Stimulated activated CD8-positive, alpha-beta memory T cell treated with anti-CD3 and anti-CD28 coated beads, Interleukin-2, amount 100 ng/mL, for 1 hour (primary cell): ENCODE measurements at places on chromosomes 1 and 21.

DNA sequence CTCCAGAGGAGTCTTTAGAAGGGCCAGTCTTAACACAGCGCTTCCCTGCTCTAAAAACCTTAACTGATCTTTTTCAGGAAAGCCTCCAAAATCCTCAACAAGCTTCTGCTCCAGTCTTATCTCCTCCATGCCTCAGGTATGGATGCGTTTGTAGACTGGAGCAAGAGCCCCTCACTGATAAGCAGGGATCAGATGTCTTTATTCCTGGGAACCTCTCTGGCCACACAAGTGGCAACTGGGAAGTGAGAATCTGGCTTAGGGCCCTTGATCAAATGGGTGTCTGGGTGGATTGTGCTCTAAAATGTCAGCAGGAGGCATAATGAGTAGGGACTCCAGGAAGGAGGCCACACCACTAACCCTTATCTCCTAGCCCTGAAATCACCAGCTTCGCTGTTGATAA, 1.4 kb downstream of the ZBTB8A start:
- no peak for DNase-seq

GRCh38 chr1:58753431-58753866, 30.4 kb downstream of the JUN start:
- no peak for DNase-seq

- peak; percentile 47 for DNase-seq
Observed at GRCh38 chr1:111603979-111604378, 15.6 kb upstream of the RAP1A start.

DNA sequence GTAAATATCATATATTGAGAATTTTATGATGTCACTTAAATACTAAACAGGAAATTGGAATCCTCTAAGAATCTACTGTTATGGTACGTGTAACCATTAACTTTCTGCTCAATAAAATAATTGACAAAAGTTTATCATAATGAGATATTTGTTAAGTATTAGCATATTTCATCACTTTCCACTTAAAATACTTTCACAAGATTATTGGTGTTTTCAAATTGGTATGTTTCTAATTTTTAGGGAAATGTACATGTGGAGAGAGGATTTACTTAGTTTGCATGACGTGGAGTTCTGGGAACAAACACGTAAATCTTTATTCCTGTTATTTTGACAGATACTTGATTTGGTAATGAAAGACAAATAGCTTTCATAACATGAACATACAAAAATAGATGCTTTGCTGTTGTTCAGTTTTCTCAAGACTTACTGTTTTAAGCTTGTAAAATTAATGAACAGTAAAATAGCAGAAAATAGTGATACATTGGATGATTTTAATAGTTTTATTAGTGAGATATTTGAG, 1.6 kb downstream of the SRSF11 start:
- DNase-seq: no peak

DNA sequence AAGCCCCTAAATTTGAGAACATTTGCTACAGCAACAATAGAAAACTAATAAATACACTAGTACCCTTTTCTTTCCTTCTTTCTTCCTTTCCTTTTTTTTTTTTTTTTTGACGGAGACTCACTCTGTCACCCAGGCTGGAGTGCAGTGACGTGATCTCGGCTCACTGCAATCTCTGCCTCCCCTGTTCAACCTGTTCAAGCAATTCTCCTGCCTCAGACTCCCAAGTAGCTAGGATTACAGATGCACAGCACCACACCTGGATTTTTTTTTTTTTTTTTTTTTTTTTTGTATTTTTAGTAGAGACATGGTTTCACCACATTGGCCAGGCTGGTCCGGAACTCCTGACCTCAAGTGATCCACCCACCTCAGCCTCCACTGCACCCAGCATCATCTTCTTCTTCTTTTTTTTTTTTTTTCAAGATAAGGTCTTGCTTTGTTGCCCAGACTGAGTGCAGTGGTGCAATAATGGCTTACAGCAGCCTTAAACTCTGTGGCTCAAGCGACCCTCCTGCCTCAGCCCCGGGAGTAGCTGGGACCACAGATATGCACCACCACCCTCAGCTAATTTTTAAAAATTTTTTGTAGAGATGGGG, 19.6 kb upstream of the CBR3 start:
- no peak for DNase-seq

- no peak for DNase-seq
Observed at GRCh38 chr1:223669003-223669795, 3.7 kb upstream of the CAPN8 start.

DNA sequence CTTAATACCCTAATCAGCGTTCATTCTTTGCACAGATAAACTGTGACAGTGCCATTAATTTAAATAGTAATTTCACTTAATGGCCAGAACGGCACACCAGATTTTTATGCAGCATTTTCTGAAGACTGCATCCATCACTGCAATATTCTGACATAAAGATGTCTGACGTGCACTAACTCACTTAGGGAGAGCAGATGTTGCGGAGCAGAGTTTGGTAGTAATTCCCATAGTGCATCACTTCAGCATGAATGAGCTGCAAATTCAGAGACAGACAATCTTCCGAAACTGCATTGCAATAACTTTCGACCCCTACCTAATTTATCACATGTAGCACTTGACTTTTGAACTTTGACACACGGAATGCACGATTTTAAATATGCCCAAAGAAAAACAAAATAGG, 225.3 kb downstream of the KCTD3 start:
- DNase-seq: no peak

DNA sequence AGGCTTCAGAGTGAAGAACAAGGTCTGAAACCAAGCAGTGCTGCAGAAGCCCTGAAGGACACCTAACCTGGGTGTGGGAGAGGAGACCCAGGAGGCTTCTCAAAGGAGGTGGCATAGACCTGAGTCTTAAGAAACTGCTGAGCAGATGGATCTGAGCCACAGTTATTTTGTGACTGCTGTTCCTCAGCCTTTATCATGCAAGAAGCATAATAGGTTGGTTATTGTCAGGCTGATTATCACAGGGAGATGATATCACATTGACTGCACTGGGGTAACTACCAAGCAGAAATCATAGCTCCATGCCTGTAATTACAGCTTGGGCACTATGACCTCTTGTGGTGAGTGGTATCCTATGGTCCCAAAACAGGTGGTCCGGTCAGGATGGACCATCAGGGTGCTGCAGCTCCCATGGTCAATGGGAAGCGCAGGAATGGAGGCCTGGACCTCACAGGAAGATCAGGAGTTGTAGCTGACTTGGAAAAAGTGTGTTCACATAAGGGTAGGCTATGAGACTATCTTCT, 11.5 kb upstream of the ATP2B4 start:
- no peak for DNase-seq

DNA sequence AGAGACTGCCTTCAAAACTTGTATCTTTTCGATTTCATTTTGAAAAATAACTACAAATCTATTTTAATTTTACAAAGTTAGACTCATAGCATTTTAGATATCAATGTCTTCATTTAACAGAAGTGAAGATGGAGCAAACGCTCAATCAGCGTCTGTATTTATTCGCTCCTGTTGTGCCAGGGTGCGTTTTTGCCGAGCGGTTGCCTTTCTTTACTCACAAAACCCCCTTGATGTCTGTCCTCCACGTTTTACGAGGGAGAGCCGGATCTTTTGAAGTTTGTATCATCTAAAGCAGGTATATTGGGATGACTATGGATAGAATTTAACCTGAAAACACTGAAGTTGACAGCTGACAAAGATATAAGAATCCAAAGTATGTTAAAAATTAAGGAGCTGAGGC, 44.6 kb downstream of the MRPL39 start:
- DNase-seq: no peak

- DNase-seq: no peak
Observed at GRCh38 chr1:214455971-214456867, 95.2 kb downstream of the PTPN14 start.

DNA sequence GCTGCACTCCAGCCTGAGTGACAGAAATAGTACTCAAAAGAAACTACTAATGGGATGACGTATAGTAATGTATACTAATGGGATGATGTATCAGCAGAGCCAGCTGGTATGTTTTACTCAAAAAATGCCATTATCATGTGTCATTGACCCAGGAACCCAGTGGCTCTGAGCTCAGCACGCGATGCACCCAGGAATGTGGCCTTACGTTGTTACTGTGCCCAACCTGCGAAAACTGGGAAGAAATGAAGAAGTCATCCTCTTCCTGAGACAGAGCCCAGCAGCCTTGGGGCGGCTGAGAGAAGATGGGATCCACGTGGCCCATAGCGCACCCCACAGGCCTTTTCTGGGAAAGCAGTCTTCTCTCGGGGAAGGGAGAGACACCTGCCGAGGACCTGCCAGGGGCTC, 8.8 kb downstream of the UBE2J2 start:
- DNase-seq: no peak

DNA sequence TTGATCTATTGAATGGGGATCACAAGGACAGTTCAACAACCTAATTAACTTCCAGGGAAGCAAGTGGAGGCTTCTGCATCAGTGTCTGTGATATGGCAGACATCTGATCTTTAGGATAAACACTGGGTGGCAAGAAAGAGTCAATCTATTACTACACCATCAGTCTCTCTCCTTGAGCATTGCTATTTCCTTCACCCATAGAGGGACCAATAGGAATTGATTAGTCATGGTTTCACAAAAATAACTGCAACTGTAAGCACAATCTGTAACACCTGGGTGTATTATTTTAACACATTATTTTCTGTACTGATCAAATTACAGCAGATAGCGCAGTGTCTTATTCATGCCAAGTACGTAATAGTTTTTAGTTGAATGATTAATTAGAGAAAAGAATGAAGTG, 50.3 kb downstream of the USP24 start:
- DNase-seq: no peak

- no peak for DNase-seq
Observed at GRCh38 chr21:29616209-29616751, 317.6 kb downstream of the BACH1 start.

DNA sequence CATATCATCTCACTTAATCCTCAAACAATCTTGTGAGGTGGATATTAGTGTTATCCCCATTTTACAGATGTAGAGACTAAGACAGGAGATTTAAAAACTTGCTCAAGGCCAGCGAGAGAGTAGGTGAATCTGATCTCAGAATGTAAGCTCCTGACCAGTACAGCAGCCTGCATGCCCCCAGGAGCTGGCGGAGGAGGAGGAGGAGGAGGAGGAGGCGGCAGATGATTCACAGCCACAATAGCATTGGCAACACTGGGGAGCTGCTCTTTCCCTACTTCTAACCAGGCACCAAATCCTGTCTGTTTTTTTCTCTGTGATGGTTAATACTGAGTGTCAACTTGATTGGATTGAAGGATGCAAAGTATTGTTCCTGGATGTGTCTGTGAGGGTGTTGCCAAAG, 243.2 kb downstream of the ATG4C start:
- DNase-seq: no peak

DNA sequence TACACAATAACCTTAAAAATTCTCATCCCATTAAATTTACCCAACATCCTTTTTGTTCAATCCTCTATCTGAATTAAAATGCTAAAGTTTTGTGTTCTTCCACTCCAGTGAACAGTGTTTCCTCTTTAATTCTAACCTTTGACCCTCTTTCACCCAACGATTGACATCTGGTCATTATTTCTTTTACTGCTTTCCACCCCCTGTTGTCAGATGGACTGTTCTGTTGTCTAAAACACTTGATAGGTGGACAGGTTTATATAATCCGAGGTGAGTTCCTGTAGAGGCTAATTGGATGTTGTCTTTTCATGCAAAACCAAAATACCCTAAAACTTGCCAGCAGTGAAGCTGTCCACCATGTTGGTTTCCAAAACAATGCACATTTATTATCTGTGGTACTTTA, 73.4 kb upstream of the SERTAD4 start:
- no peak for DNase-seq

GRCh38 chr1:99768104-99768503, 1.7 kb upstream of the FRRS1 start:
- no peak for DNase-seq

DNA sequence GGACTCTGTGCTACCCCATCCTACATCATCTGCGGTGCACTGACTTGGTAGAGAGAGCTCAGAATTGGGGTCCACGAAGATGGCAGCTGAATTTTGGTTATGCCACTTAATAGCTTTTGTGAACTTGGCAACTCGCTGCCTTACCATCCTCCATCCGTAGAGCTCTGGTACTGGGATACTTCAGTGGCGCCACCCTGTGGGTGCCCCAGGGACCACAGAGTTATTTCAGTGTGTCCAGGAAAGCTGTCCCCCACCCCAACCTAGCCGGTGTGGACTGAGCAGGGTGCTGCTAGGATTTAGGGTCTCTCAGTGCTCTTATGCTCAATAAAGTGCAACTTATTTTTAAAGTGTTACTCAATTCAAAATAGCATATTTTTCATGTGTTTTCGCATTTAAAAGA, 9.0 kb upstream of the USF1 start:
- no peak for DNase-seq

DNA sequence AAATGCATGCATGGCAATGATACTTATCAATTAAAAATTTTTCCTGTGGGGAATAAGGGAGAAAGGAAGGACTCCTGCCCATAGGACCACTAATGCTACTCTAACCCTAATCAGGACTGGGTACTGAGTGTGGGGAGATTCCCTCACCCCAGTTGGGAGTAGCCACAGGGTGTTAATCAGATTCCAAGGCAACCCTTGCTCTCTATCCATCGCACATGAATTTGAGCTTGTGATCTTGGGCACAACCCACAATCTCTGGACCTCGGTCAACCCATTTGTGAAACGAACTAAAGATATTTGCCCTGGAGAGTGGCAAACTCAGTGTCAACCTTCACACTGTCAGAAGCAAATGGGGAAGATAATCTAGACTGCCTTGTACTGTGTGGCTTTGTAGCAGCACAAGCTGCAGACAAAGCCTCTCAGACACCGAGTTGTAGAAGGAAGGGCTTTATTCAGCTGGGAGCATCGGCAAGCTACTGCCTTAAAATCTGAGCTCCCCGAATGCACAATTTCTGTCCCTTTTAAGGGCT, 69.5 kb downstream of the SERINC2 start:
- no peak for DNase-seq

GRCh38 chr1:85806236-85806965, 98.2 kb upstream of the ZNHIT6 start:
- DNase-seq: no peak

GRCh38 chr1:117681093-117681900, 75.4 kb downstream of the TENT5C start:
- DNase-seq: no peak

DNA sequence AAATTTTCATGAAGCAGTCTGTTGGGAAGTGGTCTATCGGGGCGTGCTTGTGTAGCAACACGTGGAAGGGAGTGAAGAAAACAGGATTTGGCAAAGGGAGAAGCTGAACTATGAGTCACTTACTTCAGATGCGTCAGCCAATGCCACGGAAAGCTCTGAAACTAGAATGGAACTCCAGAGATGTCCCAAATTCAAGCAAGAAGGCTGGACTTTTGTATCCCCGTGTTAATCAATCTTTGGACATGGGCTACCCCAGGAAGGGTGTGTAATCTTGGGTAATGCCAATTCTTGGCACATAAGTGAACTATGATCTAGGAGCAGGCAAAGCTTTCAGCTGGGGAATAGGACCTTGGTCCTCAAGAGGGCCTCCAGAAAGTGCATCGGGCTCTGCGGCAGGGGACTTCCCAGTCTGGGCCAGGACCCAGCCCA, 102.6 kb downstream of the ADSS2 start:
- no peak for DNase-seq
